Adrenal gland (tissue), 19 donors: ENCODE measurements at places on chromosomes 13 and 19. TPM values are rescaled to one million over a fixed set of nuclear protein-coding genes. Genes with fewer than 3 reads are reported as not detected.

CYP2A6 gene
- 0.57 TPM for polyA plus RNA-seq

CLEC17A gene
- 0.03 TPM for polyA plus RNA-seq

OR7A5 gene
- 0.16 TPM for polyA plus RNA-seq

SEMA6B gene
- polyA plus RNA-seq = 19.8 TPM

EPSTI1 gene
- polyA plus RNA-seq = 12.4 TPM

- peak; percentile 40 for DNase-seq
Observed at GRCh38 chr13:113774177-113775107, 15.4 kb downstream of the TMEM255B start.

DNA sequence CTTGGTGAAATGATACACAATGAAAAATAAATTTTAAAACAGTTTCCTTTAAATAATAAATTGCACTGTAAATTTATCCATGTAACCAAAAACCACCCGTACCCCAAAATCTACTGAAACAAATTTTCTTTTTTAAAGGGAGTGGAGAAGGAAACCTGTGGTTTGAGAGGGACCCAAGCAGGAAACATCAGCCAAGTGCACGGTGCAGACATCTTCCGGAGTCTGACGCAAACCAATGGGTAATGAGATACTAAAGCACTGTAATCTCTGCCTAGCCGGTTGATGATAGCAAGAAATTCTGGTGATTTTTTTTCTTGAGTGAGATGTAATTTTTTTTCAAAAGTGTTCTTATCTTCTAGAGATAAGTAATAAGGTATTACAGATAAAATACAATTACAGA, 115.4 kb downstream of the ABCC4 start:
- DNase-seq = no peak

- DNase-seq = no peak
Observed at GRCh38 chr19:51108805-51109146, 567 bp upstream of the CTU1 start.

DNA sequence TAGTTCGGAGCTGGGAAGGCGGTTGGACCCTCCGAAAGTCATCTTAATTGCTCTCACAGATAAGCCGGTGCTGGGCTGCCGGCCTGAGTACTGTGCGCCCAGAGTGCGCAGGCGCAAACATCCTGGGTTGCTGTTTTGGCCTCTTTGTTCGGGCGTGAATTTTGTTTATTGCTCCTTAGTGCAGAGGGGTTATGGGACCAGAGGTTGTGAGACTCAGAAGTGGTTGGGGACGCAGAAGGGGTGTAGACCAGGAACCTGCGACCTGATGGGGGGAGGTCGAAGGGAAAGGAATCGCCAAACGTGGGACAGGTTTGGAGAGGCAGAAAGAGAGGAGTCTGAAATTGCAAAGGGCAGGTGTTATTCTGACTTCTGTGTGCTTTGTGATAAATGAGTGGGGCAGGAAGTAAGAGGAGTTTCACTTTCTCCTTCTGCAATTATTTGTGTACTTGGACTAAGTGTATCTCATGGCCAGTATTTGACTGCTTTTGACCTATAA, 607 bp upstream of the ZNF566 start:
- peak; percentile 88 for DNase-seq

- DNase-seq = no peak
Observed at GRCh38 chr13:22168437-22169190, 497.7 kb downstream of the FGF9 start.
